ENCODE measurements at places on chromosomes 1 and 21.

DNA sequence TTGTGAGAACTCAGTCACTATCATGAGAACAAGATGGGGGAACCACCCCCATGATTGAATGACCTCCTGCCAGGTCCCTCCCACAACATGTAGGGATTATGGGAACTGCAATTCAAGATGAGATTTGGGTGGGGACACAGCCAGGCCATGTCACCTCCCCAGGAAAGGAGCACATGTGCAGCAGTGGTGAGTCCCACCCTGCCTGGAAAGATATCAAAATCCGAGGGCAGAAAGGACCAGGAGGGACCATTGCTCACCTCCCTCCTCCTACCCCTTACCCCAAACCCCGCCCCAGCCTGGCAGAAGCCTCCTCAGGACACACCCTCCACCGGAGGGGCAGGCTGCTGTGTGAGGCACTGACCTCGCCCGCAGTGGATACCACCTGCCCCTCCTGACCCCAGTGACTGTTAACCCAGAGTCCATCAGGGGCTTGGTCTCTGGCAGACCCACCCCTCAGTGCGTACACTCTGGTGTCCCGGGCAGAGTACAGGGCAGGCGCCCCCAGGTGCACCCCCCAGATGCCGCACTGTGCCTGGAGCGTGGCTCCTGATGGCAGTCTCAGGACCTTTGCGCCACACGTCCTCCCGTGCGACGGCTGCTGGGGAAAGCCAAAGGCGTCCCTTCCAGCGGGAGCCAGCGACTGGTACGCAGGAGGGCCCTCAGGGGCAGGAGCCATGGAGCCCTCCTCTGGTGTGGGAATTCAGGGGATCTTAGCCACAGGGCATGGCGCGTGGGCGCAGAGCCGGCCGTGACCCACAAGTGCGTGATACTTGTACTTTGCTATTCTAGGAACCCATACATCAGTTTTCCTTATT is 20.9 kb downstream of the PDXK start:
- DNase-seq: no peak

- DNase-seq: no peak
These were observed 86.7 kb upstream of the TLR5 start for GRCh38 chr1:223229756-223230155.

DNA sequence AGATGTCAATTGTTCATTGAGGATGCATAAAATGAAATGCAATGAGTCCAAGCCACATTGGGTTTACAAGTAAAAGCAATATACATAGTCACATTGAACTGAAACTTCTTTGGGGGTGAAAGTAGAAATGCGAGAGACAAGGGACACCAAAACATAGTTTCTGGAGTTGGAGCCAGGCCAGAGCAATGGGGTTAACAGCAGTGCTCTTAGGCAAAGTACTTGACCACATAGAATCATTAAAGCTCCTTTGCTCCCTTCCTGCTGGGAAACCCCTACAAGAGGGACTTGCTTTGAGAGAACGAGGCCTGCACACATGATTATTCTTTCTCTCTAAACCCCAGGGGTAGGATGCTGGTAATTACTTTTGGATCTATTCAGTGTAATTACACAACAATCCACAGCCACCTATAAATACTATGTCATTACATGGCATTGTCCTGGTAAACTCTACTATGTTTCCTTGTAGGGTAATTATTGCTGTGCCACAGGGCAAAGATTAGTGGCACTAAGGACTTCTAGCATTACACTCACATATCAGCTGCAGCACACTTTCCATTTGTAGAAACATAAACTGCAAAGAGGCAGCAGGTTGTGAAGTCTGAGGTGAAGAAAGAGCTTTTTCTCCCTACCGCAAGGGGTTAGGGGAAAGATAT is 421.6 kb upstream of the PBX1 start:
- DNase-seq: no peak

DNA sequence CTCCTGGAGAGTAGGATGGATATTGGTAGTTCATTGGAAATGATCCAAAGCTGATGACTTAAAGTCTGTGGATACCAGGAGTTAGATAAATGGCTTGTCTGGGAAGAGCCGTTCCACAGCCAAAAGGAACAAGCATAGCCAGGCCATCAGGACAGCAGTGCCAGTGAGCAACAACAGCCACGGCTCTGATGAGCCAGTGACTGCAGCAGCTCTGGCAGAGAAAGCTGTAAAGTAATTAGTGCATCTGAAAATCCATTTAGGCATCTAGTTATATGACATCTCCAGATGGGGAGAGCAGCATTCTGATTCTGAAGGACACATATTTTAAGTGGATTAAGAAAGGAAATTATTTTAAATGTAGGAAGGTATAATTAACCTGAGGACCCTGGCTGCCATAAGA is 256.2 kb upstream of the PLXNA2 start:
- DNase-seq: no peak

DNA sequence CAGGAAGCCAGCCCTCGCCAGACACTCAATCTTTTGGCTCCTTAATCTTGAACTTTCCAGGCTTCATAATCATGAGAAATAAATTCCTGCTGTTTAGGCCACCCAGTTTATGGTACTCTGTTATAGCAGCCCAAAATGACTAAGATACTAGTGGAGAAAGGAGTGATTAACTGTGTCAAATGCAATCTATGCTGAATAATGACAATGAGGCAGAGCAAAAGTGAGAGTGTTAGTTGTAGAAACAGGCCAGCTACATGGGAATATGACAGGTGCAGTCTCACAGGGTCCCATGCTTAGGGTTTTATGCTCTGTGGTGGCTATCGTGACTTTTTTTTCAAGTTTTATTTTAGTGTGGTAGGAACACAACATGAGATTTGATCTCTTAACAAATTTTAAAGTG is 888.8 kb downstream of the TTLL7 start:
- no peak for DNase-seq

Measured in kidney glomerular epithelial cell (primary cell).